ENCODE measurements at places on chromosomes 16 and 17.
A peak's percentile ranks its signal among the peaks of the same experiment; 100 is the strongest.

DNA sequence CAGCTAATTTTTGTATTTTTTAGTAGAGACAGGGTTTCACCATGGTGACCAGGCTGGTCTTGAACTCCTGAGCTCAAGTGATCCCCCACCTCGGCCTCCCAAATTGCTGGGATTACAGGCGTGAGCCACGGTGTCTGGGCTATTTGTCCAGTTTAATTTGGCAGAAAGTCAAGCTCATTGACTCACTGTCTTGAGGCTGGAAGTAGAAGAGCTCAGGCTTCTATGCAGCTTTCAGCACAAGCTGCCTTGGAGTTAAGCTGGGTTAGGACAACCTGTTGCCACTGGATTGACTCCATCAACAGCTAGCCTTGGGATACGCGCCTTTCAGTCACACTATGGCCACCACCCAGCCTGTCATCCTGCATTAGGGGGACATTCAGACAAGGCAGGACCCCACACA is 76.2 kb upstream of the DNAH17 start:
- no peak for DNase-seq

- DNase-seq = no peak
These were observed 15.2 kb upstream of the ZNF469 start for GRCh38 chr16:88367560-88367959.

- DNase-seq = no peak
These were observed 34.8 kb upstream of the CPHXL start for GRCh38 chr16:75761108-75761507.

GRCh38 chr16:19132898-19133297 is 19.1 kb downstream of the ITPRIPL2 start:
- no peak for DNase-seq

DNA sequence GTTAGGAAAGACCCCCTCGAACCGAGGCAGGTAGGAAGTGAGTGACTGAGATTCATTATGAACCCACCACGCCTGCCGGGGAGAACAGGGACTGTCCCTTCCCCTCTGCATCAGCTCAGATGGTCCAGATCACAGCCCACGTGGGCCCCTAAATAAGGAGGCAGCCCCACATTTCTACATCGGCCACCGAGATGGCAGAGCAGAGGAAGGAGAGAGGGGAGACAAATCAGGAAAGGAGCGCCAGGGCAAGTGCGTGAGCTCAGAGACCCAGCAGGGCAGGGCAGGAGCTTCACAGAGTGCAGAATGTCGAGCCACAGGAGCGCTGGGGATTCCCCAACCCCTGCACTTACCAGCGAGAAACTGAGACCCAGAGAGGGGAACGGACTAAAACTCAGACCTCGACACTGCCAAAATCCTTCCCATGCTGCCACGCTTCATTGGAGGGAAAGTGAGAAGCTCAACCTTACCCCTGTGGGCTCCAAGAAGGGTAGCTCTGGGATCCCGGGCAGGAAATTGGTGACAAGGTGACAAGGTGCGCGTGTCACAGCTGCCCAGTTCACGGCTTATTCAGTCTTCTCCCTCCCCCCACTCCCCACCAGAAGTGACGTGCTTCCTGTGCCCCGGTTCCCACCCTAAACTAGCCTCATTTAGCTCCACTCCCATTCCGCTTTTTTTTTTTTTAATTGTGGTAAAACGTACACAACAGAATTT is at the start of gene ICAM2:
Gene ICAM2, minus strand, starts transcription at position 578 of the 711 bp plus-strand sequence. CDS start 13,942 bp downstream, outside the sequence.
- DNase-seq = no peak

DNA sequence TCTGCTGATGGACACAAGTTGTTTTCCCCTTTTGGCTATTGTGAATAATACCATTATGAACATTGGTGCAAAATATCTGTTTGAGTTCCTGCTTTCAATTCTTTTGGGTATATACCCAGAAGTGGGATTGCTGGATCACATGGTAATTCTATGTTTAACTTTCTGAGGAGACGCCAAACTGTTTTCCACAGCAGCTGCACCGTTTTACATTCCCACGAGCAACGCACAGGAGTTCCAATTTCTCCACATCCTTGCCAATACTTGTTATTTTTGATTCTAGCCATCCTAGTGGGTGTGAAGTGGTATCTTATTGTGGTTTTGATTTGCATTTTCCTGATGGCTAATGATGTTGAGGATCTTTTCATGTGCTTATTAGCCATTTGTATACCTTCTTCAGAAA is 43.4 kb upstream of the GAS7 start:
- no peak for DNase-seq

DNA sequence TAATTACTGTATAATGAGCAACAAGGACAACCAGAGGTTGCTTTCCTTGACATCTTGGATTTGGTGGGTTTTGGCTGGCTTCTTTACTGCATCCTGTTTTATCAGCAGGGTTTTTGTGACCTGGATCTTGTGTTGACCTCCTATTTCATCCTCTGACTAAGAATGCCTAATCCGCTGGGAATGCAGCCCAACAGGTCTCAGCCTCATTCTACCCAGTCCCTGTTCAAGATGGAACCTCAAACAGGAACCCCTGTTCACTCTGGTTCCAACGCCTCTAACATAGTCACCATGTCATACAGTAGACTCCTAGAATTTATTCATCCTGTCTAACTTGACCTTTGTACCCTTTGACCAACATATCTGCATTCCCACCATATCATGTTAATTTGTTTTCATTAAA is 183.8 kb upstream of the SOX9 start:
- no peak for DNase-seq

DNA sequence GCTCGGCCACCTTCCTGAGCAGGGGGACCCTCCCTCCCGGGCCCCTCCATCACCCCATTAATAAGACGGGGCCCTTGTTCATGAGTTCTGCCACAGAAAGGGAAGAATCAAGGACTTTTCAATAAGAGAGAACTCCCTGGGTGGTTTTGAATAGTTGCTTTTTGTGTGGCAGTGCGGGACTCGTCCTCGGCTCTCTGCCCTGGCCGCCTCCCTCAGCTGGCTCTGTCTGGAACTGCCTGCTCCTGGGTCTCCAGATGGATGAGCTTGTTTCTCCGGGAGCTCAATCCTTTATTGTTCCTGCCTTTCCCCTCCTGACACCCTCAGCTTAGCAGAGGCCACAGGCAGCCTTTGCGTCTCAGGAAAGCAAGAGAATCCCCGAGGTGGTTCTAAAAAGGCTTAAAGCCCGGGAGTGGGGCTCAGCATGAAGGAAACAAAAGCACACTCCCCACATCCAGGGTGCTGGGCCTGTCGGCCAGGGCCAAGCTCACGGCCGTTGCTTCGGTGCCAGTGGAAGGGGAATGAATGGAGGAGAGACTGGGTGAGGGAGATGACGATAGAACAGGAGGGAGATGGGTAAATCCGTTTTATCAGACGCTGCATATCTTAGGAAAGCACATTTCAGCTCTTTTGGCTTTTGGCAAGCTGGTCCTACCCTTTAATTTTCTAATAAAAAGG is 60.2 kb downstream of the RAI1 start:
- peak; percentile 91 for DNase-seq

DNA sequence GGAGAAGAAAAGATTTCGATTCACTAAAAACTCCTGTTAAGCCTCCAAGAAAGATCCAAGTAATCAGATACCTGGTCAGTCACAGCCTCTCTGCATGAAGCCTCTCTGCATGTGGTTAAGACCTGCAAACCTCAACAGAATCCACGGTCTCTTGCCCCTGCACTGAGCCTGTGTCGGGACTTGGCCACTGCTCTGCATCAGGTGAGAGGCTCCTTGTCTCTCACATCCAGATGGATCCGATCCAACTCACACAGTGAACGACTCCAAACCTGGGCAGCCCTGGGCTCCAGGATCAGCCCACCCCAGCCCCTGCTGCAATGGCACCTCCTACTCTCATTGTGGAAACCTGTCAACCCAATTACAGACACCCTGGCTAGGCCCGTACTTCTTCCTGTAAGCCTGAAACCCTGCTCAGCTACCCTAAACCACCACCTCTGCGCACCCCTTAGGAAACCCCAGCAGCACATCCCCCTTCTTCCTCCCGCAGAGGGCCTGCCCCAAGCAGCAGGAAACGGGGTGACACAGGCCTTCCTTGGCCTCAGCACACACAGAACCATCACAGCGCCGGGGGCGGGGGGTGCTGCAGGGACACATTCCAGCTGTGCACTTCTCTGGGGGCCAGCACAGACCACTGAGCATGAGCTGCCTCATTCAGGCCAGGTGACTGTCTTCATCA is 129.5 kb downstream of the ANKRD11 start:
- no peak for DNase-seq

GRCh38 chr16:61261315-61261714 is 774.9 kb downstream of the CDH8 start:
- no peak for DNase-seq

- DNase-seq = no peak
These were observed 727.2 kb upstream of the RBFOX1 start for GRCh38 chr16:6605490-6605889.

DNA sequence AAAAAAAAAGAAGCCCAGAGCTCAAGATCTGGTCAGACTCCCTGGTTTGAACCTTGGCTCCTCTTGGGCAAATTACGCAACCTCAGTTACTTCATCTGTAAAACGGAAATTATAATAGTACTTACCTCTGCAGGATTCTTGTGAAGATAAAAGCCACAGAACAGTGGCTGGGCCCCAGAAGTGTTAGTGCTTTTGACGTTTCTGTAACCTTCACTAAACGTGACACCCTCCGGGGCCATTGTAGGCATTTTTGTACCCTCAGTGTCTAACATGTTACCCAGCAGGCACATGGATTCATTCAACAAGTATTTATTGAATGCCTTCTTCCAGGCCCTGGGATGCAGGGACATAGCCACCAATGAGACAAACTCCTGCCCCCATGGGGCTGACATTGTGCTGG is 58.0 kb downstream of the PITPNC1 start:
- no peak for DNase-seq

GRCh38 chr16:72921106-72921505 is 126.8 kb downstream of the ZFHX3 start:
- DNase-seq = no peak

- no peak for DNase-seq
These were observed 128.0 kb upstream of the SDK2 start for GRCh38 chr17:73772107-73772705.

GRCh38 chr16:82433042-82433441 is 193.7 kb upstream of the CDH13 start:
- no peak for DNase-seq

- DNase-seq = no peak
These were observed 1.3 kb downstream of the NQO1 start for GRCh38 chr16:69724981-69725479.

Measured in putamen (tissue), 1 donor.